B cell (primary cell): ENCODE measurements at places on chromosomes 2 and 18. TPM values are rescaled to one million over a fixed set of nuclear protein-coding genes. Genes with fewer than 3 reads are reported as not detected.

- DNase-seq = no peak
- no peaks in the 10 kb centered on the region for H3K4me1 ChIP-seq
- H3K27me3 ChIP-seq = no peaks in the 10 kb centered on the region
Measured at GRCh38 chr2:206324869-206325268, 50.4 kb downstream of the ZDBF2 start.

DNA sequence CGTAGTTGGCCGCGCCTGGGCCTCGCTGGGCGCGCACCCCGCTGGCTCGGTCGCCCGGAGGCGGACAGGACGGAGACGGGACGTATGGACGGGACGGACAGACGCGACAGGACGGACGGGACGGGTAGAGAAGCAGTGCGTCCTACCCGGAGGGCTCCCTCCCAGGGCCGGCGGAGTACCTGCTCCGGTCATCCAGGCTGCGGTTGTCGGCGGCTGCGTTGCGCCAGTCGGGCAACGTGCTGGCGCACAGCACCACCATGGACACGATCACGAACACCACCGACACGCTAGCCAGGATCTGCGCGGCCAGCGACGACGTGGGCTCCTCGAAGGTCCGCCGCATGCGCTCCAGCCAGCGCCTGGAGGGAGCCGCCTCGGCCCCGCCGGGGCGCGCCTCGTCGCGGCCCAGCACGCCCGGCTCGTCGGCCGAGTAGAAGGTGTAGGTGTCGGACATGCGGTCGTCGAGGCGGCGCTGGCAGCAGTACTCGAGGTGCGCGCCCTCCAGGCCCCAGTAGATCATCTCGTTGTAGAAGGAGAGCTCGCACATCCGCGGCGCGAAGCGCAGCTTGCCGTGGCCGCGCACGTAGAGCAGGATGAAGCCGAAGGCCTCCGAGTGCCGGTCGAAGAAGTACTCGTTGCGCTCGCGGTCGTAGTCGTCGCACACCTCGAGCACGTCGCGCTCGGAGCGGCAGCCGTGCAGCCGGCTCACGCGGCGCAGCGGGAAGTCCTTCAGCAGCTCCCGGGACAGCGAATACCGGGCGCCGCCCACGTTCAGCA is 903 bp downstream of the KCNG3 start:
- peaks cover 11% of the 10 kb centered on the region for H3K4me1 ChIP-seq
- peak overlapping the region; percentile 15 for H3K4me3 ChIP-seq
- peak; percentile 57 for DNase-seq

GRCh38 chr2:216690853-216691741 is 4.3 kb downstream of the IGFBP5 start:
- H3K27me3 ChIP-seq = peaks cover 77% of the 10 kb centered on the region
- H3K27ac ChIP-seq = no peak overlapping the region
- H3K4me1 ChIP-seq = peaks cover 30% of the 10 kb centered on the region
- no peak for DNase-seq

Gene TGIF1
- 131 and 140 TPM in 2 replicates for total RNA-seq

DNA sequence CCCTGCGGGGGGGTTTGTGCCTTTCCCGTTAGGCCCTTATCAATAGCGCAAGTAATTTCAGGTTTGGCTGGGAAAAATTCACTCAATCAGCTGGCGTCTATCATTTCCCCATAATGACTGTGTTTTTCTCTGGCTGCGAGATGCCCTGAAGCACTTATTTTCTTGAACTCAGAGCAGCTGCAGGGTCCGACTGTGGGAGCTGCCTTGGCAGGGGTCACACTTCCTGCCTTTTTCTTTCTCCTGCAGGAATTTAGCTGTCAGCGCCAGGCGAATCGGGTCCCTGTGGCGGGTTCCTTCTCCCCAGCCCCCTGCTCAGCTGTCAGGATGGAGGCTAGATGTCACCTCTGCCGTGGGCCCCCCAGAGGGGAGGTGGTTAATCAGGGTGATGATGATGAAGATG is 81.3 kb upstream of the HPCAL1 start:
- no peak overlapping the region for H3K4me3 ChIP-seq
- no peak for DNase-seq
- H3K27me3 ChIP-seq = no peaks in the 10 kb centered on the region
- no peak overlapping the region for H3K27ac ChIP-seq
- no peaks in the 10 kb centered on the region for H3K36me3 ChIP-seq

- no peaks in the 10 kb centered on the region for H3K27me3 ChIP-seq
- no peak for DNase-seq
- peaks cover 42% of the 10 kb centered on the region for H3K4me1 ChIP-seq
Measured at GRCh38 chr2:231660860-231661259, 47.5 kb upstream of the PTMA start.

- H3K27ac ChIP-seq = no peak overlapping the region
- DNase-seq = no peak
- H3K36me3 ChIP-seq = no peaks in the 10 kb centered on the region
- H3K4me1 ChIP-seq = peaks cover 3% of the 10 kb centered on the region
Measured at GRCh38 chr2:237492137-237492890, 5.3 kb downstream of the MLPH start.

GRCh38 chr18:26056291-26056690 is 34.1 kb downstream of the SS18 start:
- H3K4me3 ChIP-seq = no peak overlapping the region
- no peaks in the 10 kb centered on the region for H3K27me3 ChIP-seq
- peaks cover 11% of the 10 kb centered on the region for H3K36me3 ChIP-seq

Gene DNAJC5G
- total RNA-seq = 0.39 TPM in 1 of 2 replicates, not detected in the other

GRCh38 chr2:229620289-229620688 is 94.1 kb downstream of the DNER start:
- H3K27me3 ChIP-seq = no peaks in the 10 kb centered on the region
- DNase-seq = no peak
- H3K4me1 ChIP-seq = no peaks in the 10 kb centered on the region
- H3K4me3 ChIP-seq = no peak overlapping the region

DNA sequence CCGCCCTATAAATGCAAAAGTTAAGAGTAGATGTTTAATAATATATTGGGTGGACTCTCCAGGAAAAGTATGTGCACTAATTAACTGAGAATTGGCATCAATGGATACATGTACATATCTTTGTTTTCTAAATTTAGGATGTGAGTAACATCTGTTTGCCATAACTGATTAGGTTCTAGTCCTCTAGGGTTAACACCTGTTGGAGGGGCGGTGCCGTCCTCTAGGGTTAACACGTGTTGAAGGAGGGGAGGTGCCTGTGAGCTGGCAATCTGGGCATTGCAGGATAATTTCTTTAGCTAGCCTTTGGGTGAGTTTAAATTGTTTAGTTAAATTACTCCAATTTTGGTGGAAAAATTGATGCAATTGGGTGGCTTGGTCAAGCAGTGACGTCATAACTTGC is 30.9 kb downstream of the HTR2B start:
- no peaks in the 10 kb centered on the region for H3K4me1 ChIP-seq
- no peaks in the 10 kb centered on the region for H3K27me3 ChIP-seq
- no peak overlapping the region for H3K27ac ChIP-seq
- peaks cover 2% of the 10 kb centered on the region for H3K36me3 ChIP-seq
- DNase-seq = no peak

Gene ITGA4
- 169 and 174 TPM in 2 replicates for total RNA-seq

Gene TRIM43
- total RNA-seq = not detected in 2 replicates

Gene DYSF
- 0.15 and 0.17 TPM in 2 replicates for total RNA-seq
